ENCODE measurements at places on chromosomes 7 and 10.
A peak's percentile ranks its signal among the peaks of the same experiment; 100 is the strongest.

DNA sequence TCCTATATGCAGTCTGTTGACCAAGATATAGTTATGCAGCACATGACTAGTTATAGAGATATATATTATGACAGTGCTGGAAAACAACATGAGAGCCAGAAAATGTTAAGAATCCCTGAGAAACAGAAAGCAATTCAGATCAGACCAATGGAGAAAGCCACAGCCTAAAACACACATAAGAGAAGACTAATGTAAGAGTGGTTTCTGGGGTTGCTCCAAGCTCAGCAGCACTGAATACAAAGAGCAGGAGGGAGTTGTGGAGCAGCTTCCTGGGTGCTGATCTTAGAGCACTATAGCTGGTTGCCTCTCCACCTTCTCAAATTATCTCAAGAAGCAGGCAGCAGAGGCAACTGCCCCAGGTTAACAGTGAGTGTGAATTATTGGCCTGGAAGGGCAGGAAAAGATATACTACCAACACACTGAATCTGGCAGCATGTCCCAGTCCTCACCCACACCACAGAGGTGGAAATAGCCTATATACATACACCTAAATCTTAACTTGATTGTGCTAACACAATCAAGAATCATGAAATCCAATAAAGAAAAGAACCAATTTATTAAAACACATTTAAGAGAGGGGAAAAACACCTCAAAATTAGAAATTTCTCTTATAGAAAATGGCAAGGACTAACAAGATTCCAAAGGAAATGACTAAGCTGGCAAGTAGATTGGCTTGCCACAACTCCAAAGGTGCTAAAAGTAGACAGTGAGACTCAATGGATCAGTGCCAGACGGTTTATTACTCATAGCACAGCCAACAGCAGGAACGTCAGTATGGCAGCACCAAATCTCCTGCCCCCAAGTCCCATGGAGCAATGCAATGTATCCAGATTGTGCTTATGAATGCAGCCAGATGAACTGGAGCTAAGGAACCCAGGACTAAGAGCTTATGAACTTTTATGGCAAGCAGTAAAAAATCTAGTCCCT is 5.1 kb downstream of the PTTG1IP2 start:
- no peak for DNase-seq

DNA sequence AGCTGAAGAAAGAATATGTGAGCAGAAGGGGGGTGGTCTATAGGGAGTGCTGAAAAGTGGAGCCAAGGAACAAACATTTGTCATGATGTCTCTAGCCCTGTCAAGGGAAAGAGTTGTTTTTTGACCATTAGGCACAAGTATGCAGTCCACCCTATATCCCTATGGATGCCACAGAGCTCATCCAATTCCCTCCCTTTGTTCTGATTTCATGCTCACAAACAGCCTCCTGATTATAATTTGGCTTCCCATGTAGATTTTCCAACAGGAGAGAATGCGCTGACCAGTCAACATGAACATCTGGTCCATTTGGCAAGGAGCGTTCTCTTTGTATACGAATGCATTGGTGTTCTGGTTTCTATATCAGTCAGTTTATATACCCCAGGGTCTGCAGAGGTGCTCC is 12.1 kb upstream of the CEP41 start:
- DNase-seq, result no peak

GRCh38 chr10:4385231-4385870 is 440.7 kb upstream of the AKR1E2 start:
- DNase-seq, result no peak

DNA sequence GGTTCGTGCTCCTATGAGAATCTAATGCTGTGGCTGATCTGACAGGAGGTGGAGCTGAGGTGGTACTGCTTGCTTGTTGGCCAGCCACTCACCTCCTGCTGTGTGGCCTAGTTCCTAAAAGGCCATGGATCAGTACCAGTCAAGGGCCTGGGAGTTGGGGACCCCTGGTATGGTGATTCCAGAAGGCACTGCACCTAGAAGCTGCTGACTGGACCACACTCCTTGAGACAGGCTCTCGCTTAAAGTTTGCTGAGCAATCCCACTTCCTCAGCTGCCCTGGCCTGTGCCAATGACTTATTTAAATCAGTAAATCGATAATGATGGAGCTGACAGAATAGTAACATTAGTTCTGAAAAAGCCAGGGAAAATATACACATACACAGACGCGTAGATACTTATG is 98.6 kb upstream of the LYZL2 start:
- DNase-seq, result no peak

DNA sequence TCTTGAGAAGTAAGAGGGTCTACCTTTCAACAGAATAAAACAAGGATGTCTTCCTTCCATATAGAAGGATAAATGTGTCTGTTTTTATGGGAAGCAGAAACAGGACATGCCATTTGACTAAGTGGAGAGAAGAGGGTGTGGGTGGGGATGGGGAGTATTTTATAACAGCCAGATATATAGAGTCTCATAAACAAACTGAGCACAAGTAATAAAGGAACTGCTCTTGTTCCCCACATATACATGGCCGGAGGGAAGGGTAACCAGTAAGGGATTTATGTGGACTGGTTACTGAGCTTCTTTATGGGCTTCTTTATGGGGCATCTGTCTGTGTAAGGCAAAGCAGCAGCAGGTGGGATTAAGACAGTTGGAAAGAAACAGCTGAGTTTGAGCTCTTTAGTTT is 558.1 kb downstream of the REEP3 start:
- no peak for DNase-seq

- no peak for DNase-seq
Measured at GRCh38 chr7:19701471-19701870, 7.4 kb downstream of the POLR1F start.

- peak; percentile 25 for DNase-seq
Measured at GRCh38 chr7:116173051-116174028, 37.0 kb upstream of the TES start.

- no peak for DNase-seq
Measured at GRCh38 chr7:74018246-74018895, 9.6 kb upstream of the ELN start.

DNA sequence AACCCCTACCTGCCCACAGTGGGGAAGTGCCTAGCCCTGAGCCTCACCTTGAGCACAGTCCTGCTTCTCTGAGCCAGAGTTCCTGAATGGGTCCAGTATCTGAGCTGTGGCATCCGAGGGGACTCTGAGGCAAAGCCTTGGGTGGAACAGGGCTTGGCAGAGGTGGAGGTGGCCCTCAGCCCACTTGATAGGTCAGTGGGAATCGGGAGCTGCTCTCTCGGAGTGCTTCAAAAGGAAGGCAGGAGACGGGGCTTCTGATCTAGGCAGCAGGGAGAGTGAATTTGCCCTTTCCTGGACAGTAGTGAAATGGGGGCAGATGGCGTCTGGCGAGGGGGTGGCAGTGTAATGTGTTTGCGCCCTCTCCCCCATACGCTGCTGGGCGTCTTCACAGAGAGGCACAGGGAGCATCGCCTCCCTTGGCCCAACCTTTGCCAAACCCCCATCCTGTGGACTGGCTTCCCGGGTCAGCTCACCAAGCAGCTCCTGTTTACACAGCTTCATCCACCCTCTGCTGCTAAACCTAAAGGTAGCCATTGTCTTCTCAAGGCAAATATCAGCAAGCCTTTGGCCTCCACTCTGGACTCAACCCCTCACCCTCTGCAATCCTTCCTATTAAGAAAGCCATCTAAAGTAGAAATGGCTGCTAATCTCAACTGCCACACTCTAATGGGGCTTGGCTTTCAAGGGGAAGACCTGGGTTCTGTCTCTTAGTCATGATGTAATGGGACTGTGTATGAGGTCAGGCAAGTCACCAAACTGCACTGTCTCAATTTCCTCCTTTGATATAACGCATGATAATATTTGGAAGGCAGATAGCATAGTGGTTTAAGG is 21.1 kb upstream of the VDAC2 start:
- DNase-seq, result no peak

DNA sequence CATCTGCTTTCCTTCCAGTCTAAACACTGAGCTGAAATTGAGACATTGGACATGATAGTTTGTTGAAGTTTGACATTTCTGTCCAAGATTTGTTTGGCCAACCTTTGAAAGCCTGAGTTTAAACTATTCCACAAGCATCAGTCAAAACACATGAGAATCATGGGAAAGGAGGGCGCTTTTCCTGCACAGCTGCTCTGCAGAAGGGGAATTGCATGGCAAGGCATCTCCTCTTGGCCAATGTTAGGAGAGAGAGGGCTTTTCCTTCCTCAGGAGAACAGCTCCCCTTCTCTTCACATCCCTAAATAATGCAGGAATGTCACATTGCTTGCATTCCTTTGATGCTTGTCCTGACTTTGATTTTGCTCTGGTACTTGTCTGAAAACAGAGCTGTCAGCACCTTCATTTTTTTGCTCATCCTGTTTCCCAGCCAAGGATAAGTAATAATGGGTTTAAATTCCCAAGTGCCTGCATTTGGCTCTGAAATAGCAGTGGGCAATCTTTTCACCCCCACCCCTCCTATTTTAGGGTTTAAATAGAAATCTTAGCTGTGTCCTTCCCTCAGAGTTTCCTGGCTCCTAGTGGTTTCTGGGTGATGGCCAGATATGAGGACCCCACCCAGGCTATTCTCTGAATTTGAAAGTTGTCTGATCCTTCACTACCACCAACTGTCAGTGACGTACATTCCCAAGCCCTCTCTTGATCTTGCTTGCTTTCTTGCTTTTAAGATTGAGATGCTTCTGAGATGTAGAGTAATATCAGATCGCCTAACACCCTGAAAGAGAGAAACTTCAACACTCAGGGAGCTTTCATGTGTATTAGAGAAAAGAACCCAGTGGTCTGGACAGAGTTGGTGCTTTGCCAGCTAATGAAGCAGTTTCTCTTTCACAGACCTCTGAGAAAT is 75.2 kb upstream of the NPVF start:
- no peak for DNase-seq

- no peak for DNase-seq
Measured at GRCh38 chr7:132548489-132549078, 27.7 kb downstream of the PLXNA4 start.

GRCh38 chr10:29244978-29245377 is 43.9 kb upstream of the LYZL1 start:
- no peak for DNase-seq

DNA sequence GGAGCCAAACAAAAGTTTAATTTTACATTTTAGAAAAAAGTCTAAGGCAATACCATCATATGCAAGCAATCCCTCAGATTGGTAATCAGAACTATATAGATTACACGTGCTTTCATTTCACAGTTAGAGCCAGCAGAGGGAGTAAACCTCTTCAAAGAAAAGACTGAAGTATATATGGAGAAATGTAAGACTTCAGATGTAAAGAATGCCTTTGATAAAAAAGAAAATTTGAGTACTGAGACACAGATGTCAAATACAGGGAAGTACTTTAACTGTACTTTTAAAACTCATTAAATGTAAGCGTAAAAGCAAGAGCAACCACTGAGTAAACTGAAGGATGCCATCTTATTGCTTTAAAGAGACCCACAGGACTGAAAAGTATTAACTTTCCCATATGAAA is 101.4 kb upstream of the FAM133B start:
- DNase-seq, result peak; percentile 12

GRCh38 chr10:53977267-53977666 is 823.8 kb downstream of the PCDH15 start:
- no peak for DNase-seq

- DNase-seq, result no peak
Measured at GRCh38 chr7:29445736-29446135, 117.9 kb upstream of the PRR15 start.

- DNase-seq, result no peak
Measured at GRCh38 chr7:68438016-68438415, 1160.3 kb upstream of the AUTS2 start.

GRCh38 chr7:35280902-35281301 is 27.0 kb upstream of the TBX20 start:
- DNase-seq, result no peak

- DNase-seq, result peak; percentile 25
Measured at GRCh38 chr10:78028438-78029268, 662 bp downstream of the POLR3A start.

DNA sequence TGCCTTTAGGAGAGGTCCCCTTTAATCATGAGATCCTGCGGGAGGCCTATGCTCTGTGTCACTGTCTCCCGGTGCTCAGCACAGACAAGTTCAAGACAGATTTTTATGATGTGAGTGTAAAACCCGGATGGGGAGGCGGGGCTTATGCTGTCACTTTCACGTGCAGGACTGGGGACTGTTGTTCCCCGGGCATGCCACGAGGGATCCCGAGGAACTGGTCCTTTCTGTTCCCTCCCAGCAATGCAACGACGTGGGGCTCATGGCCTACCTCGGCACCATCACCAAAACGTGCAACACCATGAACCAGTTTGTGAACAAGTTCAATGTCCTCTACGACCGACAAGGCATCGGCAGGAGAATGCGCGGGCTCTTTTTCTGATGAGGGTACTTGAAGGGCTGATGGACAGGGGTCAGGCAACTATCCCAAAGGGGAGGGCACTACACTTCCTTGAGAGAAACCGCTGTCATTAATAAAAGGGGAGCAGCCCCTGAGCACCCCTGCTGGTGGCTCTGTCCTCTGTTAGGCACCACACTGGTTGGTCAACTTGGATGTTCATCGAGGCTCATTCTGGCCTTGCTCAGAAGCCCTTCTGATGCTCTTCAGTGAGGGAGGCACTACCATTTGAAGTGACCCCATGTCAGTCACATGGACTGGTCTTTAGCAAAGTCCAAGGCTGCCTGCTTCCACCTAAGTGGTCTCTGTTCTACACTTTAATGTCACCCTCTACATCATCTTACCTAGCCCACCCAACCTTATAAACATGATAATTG is 2.8 kb downstream of the COPS6 start:
- no peak for DNase-seq

DNA sequence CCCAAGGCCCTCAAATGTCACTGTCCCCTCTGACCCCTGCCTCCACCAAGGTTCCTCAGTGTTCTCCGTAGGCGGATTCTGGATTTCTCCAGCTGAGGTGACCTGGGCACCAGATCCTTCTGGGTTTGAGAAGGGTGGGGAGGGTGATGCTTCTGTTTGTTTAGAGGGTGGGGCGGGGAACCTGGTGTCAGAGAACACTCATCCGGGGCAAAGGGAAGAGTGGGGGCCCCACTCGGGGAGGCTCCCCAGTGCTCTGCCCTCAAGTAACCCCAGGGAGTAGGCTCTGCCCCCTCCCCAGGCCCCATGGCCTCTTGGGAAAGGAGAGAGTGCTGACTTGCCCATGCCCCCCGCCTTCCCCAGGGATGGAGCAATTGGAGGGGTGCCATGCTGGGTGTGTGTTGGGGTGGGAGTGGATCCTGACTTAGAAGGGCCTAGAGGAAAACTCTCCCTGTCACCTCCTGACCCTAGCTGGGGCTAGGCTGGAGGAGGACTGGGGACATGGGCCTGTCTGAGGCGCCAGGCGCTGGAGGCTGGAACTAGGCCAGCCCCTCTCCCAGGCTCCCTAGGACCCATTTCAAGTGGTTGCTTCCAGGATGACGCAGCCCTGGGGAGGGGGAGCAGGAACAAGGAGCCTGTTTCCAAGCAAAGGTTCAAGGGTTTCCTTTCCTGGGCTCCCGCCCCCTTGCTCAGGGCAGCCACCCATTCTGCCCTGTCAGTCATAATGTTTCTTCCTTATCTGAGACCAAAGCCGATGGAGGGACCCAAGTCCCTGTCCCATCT is 27.9 kb downstream of the KAZALD1 start:
- DNase-seq, result no peak

DNA sequence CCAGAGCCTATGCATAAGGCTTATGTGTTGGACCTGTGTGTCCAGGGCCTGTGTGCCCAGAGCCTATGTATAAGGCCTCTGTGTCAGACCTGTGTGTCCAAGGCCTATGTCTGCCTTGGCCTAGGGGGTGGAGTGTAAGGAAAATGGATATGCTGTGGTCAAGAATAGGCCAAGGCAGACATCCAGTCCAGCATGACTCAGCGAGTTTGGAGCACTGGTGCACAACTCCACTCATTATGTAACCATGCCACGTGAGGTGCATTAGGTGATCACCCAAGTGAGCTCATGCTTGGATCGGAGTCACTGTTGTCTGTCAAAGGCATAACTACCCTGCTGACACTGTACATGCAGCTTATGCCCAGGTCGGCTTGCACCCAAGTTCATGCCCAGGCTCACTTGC is 238.9 kb downstream of the CACNA2D1 start:
- no peak for DNase-seq

Data from endothelial cell (in vitro differentiated cells).